ENCODE measurements at places on chromosomes 2 and 18.

GRCh38 chr2:150591496-150592285 is 104.2 kb upstream of the RND3 start:
- DNase-seq: no peak

GRCh38 chr2:29821591-29821990 is 99.8 kb downstream of the ALK start:
- DNase-seq: no peak

GRCh38 chr2:212421556-212422334 is 116.9 kb downstream of the ERBB4 start:
- no peak for DNase-seq

DNA sequence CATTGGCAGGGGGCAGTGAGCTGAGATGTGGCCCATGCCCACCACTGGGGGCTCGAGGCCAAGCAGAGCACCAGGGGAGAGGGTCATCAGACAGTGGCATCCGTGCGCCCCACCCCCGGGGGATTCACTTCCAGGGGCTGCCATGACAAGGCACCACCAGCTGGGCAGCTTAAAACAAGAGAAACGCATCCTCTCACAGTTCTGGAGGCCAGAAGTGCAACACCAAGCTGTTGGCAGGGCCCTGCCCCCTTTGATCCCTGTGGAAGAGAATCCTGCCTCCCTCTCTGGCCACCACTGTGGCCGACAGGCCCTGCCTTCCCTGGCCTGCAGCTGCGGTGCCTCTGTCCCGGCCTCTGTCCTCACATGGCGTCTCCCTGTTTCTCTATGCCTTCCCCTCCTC is 187.7 kb upstream of the ID2 start:
- DNase-seq: no peak

DNA sequence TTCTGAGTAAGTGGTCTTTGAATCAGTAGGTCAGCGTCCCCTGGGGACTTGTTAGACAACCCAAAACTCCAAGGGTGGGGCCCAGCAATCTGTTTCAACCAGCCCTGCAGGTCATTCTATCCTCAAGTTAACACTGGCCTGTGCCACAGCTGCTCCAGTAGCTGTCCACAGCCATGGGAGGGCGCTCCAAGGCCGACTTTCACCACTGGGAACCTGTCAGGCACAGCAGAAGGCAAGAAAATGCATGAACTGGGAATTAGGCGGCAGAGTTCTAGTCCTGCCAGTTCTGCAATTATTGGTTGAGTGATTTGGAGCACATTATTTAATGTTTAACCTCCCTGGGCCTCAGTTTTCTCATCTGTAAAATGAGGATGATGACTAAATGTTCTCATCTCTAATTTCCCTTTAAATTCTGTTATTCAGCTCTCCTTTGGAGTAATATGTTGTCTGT is 17.4 kb upstream of the MRPL33 start:
- DNase-seq: peak; percentile 75

DNA sequence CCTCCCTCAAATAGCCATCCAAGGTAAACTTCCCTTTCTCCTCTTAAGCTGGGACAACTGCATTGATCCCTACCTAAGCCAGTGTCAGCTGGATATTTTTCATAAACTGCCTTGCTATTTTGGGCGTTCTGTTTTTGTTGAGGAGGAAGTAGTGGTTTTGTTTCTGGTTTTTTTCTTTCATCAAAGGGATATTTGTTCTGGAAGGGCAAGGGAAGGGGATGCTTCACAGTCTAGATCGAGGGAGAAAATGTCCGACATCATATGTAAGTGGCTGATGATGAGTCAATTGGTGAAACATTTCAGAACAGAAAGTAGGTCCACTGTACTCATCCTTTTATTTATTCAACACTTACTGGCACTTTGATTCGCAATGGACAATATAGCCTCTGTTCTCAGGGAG is 31.0 kb downstream of the TANC1 start:
- DNase-seq: no peak

DNA sequence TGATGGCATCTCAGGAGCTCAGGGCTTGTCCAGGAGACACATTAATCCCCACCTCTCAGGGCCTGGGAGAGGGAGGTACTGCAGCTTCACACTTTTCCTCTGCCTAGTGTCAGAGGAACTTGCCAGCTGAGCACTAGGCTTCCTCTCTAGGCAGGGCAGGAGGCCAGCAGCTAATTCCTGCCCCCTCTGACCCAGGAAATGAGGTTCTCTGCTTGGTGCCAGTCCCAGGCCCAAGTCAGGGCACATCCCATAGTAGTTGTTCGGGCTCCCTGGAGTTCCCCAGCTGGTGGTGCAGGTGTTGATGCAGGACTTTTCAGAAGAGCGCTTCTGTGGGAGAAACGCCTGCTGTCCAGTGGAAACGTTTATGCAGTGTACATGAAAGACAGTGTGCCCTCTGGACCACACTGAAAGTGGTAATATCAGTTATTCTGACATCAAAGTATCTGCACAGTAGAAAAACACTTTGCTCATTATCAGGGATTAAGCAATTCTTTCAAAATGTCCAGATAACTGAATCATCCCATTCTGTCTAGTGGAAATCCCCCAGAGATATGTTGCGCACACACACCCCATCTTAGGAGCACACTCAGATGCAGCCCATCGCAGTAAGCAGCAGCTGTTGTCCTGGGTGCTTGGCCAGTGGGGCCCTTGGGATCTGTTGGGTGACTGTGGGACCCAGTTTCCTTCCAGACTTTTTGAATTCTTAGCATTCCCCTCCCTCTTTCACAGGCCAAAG is 17.8 kb upstream of the SCLY start:
- no peak for DNase-seq

DNA sequence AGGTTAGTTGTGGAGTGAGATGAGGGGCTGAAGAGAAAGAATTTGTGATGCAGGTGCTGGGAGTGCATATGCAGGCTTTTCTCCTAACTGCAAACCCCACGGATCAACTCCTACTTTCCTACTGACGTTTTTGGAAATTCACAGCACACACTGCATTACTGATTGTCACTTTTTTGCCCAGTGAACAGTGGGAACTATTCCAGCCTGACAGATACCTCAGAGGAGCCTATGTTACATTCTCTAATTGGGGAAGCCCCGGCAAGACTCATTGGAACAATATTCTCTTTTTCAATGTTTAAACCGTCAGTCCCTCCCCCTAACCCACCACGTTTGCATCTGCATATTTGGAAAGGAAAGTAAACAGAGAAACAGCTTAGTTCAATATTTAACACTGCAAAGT is 126.2 kb downstream of the DPP4 start:
- no peak for DNase-seq

- DNase-seq: no peak
Observed at GRCh38 chr2:167729911-167730310, 517.5 kb downstream of the STK39 start.

DNA sequence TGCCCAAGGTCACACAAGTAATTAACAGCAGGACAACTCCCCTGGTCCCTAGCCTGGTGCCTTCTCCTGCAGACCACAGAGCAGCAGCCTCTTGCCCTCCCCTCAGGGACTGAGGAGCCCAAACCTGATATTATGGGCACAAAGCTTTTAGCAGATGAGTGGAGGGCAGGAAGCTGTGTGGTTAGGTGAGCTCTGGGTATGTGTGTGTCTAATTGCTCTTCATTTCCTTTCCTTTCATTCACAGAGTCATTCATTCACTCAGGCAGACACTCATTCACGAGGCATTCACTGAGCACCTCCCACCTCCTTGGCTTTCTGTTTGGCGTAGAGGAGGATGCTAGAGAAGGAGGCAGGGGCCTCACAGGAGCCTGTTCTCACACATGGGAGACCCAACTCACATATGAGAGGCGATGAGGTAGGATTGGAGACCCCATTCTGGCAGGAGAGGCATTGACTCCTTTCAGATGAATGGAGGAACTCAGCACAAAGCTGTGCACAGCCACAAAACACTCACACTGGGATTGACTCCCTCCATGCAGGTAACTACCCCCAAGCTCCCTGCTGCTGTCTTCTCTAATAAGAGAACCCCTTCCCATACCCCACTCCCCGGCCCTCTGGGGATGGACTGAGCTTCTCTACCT is 306.8 kb upstream of the SKOR2 start:
- no peak for DNase-seq

DNA sequence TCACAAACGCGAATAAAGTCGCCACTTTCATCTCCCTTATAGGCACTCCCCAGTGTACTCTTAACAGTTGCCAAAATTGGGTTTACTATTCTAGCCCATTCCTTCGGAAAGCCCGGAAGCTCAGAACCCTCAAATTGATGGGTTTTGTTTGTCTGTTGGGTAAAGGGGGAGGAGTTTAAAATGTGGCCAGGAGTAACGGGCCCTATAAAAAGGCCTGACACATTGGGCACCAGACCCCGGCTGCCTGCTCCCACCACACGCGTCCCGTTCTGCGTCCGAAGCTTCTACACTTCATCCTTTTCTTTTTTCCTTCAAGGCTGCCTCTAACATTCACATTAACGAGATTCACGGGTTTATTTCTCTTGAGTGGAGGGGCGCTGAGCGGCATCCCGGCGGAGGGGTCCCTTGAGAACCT is 837 bp downstream of the NHEJ1 start:
- DNase-seq: no peak

GRCh38 chr2:42775186-42775585 is 11.3 kb upstream of the OXER1 start:
- DNase-seq: no peak

- DNase-seq: no peak
Observed at GRCh38 chr2:198701481-198701880, 756.3 kb downstream of the SATB2 start.

- DNase-seq: no peak
Observed at GRCh38 chr2:74009577-74009976, 24.9 kb downstream of the TET3 start.

DNA sequence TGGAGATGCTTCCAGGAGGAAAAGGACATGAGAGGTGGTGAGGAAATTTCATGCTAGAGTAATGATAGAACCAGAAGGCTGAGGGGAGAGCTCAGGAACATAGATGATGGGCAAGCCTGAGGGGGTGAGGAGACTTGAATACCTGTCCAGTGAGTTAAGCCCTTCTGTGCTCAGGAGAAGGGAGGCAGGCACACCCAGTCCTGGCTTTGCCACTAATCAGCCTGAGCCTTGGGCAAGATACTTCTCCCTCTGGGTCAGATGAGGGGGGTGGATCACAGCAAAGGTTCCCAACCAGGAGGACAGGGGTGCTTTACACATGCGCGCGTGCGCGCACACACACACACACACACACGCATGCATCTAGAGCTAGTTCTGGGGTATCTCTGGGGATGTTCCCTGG is 151.6 kb upstream of the MSH6 start:
- DNase-seq: no peak

DNA sequence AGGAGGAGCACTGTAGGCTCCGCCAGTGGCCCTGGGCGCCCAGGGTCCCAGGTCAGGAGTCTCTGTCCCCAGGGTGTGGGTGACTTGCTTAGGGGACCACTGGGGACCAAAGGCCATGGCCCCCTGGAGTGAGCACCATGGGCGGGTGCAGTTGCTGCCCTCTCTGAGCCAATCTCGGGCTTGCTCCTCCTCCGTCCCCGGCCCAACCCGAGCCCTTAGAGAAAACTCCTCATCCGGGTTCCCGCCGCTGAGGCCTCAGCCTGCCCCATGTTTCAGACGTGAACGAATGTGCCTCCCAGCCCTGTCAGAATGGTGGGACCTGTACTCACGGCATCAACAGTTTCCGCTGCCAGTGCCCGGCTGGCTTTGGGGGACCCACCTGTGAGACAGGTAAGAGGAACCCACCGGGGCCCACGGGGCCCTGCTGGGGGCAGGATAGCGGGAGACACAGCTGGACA is 38.6 kb downstream of the SNED1 start:
- no peak for DNase-seq

DNA sequence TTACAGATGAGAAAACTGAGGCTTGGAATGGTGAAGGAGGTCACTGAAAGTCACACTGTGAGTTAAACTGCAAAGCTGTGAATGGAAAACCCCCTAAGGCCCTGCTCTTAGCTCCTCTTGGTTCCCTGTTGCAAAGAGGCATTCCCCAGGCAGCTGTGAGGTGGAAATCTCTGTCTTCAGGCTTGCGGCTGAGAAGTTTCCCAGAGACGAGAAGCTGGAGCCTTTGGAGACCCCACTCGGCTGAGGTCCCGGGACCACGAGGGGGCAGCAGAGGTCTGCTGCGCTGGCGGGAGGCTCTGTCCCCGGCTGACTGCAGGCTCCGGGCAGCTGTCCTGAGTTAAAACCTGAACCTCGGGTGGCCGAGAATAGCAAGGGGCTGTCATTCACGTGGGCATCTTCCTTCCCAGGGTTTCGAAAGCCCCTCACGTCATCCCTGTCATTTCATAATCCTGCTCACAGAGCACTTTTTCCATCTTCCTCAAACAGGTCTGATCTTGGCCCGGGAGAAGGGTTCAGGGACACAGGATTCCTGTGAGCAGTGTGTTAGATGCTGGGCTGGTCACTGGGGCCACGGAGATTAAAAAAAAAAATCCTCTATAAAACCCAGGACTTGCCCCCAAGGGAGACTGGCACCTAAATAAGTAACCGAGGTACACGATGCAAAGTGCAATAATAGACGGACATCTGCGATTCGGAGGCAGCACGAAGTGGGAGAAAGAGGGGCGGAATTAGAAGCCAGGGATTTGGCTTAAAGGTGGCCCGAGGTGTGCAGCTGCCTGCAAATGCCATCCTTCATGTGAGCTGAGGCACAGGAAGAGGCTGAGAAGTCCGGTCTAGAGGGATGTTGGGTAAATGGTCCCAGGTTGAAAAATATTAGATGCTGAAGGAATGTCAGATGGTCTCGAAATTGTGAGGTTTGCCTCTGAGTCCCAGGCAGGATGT is 24.6 kb upstream of the ATOH8 start:
- peak; percentile 93 for DNase-seq

GRCh38 chr2:11103984-11104793 is 51.1 kb upstream of the SLC66A3 start:
- DNase-seq: no peak

DNA sequence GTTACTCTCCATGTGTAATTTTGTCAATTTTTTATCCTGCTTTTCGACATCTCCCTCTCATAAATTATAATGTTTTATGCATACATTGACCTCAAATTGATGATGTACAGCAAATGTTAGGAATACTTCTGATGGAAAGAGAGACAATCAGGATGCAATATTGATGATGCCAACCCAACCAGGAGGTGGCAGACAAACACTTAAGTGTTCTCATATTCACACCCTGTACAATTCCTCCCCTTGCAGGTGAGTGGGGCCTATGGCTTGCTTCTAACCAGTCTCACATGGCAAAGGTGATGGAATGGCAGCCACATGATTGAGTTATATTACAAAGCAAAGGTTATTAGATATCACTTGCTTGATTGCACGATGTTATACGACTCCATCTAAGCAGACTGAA is 594.3 kb upstream of the REG3G start:
- DNase-seq: no peak

- DNase-seq: no peak
Observed at GRCh38 chr2:55157474-55157884, 74.6 kb downstream of the CLHC1 start.

- DNase-seq: no peak
Observed at GRCh38 chr2:194938066-194938465, 719.0 kb upstream of the SLC39A10 start.
